LoVo (cell line): ENCODE measurements at places on chromosomes 4 and X.

DNA sequence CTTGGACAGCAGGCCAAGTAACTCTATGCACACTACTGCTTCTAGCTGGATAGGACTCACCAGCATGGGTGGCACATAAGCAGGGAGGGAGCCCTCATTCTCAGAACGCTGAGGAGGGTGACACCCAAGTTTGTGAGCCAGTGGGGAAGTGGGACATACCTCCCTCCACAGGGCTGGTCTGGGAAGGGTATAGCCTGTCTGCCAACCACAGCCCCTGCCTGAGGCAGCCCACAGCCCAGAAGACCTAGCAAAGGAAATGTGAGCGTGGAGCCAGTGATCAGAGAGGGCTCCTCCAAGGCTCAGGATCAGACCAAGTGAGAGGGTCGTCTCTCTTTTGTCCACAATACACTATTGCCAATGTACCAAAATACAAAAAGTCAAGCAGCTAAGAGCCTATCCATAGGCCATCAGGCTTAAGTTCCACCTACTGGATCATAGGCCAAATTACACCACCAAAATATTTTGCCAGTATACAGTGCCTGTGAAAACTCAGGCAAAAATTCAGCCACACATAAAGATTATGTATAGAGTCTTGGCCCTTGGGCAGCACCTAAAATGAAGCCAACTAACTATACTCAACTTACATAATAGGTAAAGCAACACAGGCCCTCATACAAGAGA lies 1203.1 kb downstream of the PCDH18 start:
- DNase-seq = no peak

DNA sequence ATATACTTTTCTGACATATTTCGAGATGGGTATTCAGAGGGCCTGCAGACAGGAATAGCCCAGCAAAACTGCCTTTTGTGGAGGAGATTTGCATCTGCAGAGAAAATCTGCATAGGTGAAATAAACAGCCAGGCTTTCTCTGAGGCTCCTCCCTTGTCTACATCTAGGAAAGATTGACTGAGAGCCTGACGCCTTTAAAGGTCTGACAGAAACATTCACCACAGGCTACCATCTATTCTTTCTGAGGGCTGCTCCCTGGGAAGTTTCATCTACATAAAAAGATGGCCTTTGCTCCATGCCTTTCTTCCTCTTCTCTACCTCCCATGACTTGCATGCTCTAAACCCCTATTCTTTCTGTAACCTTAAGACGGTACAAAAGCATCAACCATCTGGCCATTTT lies 55.0 kb upstream of the AP1S2 start:
- no peak for DNase-seq

DNA sequence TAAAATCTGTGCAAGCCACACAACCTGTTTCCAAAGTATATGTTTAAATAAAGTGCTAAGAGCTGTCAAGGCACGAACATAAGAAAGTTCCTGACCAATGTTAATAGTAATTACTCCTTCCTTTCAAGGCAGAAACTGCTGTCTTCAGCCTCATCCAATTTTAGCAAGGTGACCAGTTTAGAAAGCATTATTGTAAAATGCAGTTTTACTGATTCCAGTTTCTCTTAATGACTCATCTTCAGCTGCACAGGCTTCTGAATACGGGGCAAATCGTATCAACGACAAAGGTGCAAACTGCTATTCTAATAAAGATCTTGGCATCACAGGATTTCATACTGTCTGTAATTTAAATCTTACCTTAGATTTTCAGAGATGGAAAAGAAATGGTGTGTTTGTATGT lies 87.5 kb downstream of the PPP3CA start:
- DNase-seq = no peak

DNA sequence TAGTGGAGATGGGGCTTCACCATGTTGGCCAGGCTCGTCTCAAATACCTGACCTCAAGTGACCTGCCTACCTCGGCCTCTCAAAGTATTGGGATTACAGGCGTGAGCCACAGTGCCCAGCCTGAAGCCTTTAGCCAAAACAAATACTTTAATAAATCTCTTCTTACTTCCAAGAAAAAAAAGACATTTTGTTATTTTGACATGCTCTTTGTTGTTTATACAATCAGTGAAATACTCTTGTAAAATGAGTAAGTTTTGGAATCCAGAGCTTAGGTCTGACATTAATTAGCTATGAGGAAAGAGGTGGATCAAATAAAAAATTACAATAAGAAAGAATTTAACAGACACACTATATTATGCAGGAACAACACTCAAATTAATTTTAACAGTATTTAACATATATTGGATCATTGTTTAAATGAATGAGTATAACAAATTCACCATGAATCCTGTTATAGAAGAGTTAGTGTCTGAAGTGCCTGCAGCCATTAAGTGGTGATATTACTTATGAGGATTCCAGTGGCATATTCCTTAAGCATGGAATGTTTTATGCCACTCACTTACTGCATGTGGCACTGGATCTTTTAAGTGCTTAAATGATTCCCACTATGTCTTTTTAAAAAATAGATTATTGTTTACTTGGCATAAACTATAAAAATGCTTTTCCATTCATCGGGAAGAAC lies 260.1 kb upstream of the GIMD1 start:
- DNase-seq = no peak

- DNase-seq = peak; percentile 7
These were observed at the start of gene KLHL13 for GRCh38 chrX:118116713-118117550. KLHL13 (minus strand) TSS chrX:118116810; CDS start chrX:118028473, 88,337 bp downstream.

GRCh38 chr4:141569141-141569540 lies 67.2 kb upstream of the IL15 start:
- no peak for DNase-seq

GRCh38 chr4:76993787-76994641 lies 44.5 kb downstream of the SEPTIN11 start:
- DNase-seq = no peak
